ENCODE measurements at places on chromosomes 6 and 20.

DNA sequence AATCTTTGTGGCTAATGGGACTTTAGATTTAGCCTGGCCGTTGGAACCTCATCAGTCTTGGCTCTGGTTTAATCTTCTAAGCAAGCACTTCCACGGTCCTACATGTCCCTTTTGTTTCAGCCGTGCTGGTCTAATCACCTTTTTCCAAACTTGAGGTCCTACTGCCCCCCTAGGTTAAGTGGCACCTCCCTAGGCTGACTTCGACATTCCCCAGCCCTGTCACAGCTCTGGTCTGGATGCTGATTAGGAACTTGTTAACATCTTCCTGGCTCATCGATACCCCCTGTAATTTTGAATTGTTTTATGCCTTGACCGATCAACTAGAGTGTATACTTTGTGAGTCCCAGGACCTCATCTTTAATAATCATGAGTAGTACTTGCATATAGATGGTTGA, 56.6 kb downstream of the OTOR start:
- DNase-seq: no peak

- no peak for DNase-seq
These were observed 284.8 kb downstream of the PTPRK start for GRCh38 chr6:128235556-128235955.

GRCh38 chr6:10759884-10760329, 12.3 kb downstream of the TMEM14B start:
- DNase-seq: no peak

DNA sequence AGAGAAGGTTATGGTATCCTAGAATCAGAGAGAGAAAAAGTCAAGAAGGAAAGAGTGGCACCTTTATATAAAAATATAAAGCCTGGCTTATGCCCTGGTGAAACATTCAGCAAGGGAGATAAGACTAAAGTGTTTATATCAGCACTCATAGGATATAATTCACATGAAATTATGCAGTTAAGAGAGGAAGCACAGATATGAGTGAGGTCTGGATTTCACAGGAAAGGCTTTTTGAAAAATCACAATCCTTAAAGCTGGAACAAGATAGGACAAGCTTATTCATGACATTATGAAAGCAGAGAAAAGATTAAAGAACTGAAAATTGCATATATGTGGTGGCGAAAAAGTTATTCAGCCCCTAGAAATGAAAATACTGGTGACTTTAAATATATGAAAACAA, 181.2 kb upstream of the FLRT3 start:
- no peak for DNase-seq

- DNase-seq: peak; percentile 75
These were observed 1.2 kb downstream of the DUSP22 start for GRCh38 chr6:293193-294174.
